ENCODE measurements at places on chromosomes 2 and 18.

DNA sequence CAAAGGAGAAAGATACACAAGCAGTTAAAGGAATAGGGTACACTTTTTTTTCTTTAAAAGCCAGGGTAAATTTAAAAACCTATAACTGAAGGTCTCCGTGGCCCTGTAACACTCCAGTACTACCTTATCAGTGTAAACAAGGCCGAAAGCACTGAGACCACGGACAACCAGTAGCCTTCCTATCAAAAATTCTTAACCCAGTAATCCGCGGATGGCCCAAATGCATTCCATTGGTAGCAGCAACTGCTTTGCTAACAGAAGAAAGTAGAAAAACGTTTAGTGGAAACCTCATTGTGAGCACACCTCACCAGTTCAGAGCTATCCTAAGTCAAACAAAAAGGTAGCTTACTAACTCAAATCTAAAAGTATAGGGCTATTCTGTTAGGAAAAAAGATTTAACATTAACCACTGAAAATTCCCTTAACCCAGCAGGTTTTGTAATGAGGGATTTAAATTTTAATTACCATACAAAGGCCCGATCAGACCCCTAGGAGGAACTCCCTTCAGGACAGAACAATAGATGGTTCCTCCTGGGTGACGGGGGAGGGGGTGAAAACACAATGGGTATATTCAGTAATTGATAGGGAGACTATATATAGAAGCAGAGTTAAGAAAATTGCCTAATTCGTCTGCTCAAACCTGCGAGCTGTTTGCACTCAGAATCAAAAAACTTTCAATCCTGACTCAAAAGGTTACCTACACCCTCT lies 50.8 kb upstream of the CWC22 start:
- DNase-seq: no peak

DNA sequence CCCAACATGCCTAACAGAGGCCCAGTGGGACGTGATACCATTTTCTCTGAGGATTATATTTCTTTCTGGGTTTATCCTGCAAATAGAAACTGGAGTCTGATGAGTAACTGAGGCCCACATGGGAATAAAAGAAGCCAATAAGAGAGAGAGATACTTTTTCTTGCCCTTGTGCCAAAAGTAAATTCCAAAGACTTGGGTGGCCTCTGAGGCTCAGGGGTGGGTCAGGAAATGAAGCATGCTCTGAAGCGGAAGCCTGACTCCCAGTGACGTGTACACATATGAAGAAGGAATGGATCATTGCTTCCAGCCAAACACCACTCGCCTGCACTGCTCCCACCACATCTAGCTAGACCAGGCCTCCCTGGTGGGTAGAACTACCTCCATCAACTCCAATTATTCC lies 273.6 kb upstream of the NCKAP5 start:
- DNase-seq: peak; percentile 64

GRCh38 chr2:61660511-61661388 lies 122.6 kb upstream of the XPO1 start:
- DNase-seq: peak; percentile 6

GRCh38 chr18:2981212-2981728 lies 31.7 kb downstream of the LPIN2 start:
- no peak for DNase-seq

DNA sequence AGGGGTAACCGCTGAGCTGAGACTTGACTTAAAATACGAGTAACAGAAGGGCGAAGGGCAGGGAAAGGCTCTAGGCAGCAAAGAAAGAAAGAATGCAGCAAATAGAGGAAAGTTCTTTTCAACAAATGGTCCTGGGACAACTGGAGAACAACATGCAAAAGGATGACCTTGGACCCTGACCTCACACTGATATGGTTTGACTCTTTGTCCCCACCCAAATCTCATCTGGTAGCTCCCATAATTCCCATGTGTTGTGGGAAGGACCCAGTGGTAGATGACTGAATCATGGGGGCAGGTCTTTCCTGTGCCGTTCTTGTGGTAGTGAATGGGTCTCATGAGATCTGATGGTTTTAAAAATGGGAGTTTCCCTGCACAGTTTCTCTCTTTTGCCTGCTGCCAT lies 33.9 kb downstream of the ST3GAL5 start:
- no peak for DNase-seq

DNA sequence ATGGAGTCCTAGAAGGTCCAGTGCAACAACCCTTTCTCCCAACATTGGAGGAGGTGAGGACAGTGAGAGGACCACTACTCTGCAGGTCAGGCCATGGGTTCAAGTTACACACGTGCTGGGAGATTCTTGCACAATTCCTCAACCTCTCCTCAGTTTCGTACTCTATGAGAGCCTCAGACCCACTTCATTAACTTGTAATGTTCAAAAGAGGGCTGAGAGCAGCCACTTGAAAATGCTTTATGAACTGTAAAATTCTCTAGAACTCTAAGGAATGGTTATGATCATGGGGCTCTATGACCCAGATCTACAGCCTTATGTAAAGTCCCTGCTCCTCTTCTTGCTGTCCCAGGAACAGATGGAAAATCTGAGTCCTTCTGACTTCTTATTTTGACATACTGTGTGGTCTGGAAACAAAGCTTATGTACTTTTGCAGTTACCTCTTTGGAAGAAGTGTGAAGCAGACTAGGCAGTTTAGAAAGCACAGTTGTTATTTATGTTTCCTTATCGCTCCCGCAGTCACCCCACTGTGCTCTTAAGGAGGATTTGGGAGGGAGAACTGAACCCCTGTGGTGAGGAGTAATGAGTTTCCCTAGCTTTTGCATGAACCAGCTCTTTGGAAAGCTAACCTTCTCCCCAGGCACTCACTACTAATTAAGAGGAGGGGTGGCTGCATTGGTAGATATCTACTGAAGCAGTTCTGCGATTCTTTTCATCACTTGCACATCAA lies 296.6 kb downstream of the LRRTM1 start:
- DNase-seq: peak; percentile 29

DNA sequence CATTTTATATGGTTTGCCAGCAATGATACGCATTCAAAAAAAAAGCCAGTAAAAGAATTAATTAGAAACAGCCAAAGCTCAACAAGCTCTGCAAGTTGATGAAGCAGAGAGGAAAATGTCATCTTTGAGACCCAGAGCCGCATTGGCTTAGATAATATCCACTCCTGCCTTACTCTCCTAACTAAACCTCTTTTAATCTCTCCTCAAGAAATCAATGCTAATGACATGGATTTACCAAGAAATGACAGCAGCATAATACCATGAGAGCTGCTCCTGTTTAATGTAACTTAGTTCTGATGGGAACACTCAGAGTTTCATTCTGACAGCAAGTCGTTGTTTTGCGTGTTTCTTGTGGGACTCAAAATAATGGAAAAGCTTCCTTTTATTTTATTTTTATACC lies 1099.4 kb upstream of the PIK3C3 start:
- DNase-seq: no peak

DNA sequence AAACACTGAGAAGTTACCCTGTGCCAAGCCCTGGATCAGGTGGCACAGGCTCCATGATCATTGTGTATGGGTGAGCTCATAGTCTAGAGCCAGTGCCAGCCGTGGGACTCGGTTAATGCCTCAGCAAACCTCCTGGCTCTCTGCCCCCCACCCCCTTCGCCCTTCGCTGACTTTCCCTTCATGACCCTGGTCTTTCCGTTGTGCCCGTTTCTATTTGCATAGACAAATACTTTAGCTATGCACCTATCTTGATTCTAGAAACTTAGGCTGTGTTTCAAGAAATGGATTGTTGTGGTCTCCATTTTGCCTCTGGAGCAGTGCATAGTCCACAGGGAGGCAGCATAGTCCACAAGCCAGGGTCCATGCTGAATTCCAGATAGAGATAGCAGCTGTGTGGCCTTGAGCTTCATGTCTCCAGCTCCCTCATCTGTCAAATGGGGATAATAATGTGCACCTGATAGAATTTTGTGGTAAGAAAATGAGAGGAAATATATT lies 44.8 kb upstream of the KDM3A start:
- DNase-seq: peak; percentile 28

DNA sequence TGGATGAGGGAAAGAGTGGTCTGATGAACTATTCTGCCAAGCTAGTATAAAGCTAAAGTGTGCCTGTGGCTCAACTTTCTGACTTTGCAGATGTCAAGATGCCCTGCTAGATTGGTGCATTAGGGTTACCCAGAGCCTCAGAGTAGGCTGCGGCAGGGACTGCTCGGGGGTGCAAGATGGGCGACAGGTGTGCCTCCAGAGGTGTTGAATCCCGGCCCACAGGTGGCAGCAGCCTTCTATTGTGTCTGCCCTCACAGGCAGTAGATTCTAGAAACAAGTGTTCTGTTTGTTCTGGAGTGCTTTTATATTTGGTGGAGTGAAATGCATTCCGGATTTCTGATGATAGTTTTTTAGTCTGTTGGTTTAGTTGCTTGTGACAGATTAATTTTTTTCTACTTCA lies 131.6 kb upstream of the IL1R2 start:
- no peak for DNase-seq

DNA sequence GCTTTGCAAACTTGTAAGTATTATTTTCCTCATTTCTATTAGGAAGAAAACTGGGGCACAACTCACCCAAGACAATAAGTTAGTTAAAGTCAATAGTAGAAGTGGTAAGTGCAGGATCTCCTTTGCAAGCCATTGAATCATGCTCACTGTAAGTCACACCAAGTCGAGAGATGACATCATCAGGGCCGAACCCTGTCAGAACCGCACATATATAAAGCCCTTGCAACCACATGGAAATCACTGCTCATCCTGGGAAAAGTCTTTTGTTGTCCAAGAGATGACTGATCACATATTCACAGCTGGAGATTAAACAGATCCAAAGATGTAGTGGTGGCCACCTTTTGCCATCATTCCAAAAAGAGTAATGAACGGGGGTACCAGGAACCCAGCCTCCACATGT lies 484.8 kb upstream of the ID2 start:
- no peak for DNase-seq

DNA sequence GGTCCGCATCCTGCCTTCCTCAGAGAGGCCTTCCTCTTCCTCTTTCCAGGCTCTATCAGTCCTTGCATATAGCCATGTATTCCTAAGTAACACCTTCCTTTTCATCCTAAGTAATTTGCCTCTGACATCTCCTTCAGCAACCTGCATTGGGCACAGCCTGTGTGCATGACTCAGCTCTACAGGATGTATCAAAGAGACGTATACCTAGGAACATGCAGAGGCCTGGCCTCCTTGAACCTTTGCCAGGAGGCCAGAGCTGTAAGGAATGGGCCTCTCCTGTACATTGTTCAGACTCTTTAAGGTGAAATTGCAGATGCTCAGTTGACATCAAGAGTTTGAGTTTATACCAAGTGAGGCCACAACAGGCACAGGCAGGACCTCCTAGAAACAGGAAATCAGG lies 76.0 kb upstream of the CELF4 start:
- no peak for DNase-seq

DNA sequence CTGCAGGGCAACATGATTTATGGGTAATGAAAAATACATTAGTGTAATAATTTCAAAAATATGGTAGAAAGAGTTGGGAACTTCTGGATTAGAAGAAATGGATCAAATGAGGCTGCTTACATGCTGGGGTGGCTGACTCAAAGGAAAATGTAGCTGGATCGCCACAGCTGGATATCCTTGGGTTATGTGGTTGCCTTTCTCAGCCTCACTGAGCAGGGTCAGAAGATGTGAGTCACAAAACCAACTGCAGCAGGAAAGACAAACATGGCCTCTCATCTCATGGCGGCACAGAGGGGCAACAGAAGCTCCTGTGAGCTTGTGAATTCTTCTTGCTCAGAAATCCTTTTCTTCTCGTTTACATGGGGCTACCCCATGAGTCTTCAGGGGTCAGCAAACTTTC lies 317.1 kb upstream of the SPRED2 start:
- DNase-seq: no peak

DNA sequence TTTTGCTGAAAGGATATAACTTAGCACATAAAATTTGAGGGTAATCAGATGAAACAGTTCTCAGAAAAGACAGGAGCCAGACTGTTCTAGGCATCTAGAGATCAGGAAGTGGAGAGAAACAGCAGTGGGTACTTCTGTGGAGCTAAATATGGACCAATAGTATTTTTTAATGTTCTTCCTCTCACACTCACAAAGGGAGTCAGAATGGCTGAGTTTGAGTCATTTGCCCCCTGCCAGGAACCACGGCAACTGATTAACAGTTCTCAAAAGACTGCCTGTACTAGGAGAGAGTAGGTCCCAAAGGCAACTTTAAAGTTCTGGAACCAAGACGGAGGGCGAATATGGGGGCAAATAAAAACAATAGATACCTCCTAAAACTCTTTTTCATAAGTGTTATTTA lies 107.5 kb downstream of the GULP1 start:
- DNase-seq: no peak

GRCh38 chr18:1784113-1784512 lies 787.2 kb downstream of the METTL4 start:
- no peak for DNase-seq

DNA sequence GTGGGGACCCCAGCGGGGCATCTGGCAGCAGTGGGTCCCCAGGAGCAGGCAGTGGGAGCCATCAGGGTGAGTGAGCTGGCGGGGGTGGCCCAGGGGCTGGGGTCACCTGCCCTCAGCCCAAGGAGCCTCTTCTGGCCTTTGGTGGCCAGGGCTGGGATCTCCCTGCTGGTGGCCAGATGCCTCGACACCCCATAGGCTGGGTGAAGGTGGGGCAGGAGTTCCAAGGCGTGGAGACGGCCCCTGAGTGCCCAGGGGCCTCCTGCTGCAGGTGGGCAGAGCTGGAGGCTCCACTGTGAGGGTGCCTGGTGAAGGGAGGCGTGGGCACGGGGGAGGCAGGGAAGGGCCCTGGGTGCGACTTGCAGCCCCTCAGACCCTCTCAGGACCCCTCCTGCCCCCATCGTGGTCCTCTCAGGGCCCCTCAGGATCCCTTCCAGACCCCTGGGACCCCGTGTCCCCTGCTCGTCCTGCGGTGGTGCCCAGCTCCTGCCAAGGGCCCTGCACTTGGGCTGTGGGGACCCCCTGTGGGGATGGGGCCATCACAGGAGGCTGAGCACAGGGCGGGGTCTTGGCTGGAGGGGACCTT lies 5.0 kb upstream of the GPR35 start:
- DNase-seq: no peak

DNA sequence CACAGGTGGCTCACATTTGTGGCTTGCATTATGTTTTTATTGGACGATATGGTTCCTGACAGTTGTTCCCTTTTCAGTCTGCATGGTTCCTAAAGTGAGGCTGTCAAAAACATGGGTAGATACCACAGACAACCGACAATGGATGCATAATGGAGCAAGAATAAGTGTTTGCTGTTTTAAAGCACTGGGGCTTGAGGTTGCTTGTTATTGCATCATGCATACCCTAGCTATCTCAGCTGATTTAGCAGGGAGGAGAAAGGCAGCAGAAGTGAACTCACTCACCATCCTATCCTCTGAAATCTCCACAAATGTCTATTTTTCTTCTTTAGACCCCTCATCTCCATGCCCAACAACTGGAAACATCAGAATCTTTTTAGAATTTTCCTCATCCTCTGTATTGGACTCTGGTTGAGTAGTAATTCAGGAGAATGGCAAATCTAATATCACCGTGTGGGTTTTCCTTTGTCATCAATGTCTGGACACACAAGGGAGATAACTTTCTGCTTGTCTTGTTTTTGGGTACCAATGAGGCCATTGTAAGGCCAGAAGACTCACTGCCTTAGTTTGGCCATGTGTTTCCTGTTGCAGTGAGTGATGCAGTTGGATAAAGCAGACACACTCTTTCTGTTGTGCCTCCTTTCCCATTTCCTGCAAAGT lies 46.7 kb downstream of the FBXO48 start:
- no peak for DNase-seq

GRCh38 chr2:67579806-67580205 lies 182.7 kb downstream of the ETAA1 start:
- no peak for DNase-seq

Data from eye (tissue), 1 donor.